ENCODE measurements at places on chromosomes 4 and X.

DNA sequence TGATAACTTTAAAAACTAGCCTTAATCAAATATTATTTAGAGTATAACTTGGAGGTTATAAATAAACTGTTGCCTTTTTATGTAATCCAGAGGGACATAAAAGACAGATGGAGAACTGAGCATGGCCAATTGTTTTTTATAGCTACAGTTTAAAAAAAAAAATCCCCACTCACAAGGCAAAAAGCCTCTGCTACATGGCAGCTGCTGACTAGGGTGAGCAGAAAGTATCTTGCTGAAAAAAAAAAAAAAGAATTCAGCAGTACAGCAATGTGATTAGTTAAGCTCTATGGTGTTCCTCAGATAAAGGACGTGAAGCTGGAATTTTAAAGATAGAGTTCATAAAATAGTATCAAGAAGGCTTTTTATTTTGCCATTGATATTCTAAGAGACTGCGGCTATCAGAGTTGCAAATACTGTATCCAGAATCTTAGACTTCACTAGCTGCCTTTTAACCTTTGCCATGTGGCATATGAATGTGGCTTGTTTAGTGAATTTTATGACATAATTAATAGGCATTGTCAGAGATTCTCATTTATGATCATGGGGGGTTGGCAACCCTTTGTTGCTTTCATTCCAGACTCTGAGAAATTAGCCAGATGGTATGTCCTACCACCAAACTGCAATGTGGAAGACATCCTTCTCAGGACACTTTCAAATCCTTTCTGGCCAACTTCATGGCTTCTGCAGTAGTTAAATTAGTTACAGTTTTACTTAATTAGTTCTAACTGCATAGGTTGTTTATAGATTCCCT is 498.0 kb downstream of the STPG2 start:
- no peak for DNase-seq

- no peak for DNase-seq
Observed at GRCh38 chr4:15855804-15856475, 77.8 kb downstream of the CD38 start.

DNA sequence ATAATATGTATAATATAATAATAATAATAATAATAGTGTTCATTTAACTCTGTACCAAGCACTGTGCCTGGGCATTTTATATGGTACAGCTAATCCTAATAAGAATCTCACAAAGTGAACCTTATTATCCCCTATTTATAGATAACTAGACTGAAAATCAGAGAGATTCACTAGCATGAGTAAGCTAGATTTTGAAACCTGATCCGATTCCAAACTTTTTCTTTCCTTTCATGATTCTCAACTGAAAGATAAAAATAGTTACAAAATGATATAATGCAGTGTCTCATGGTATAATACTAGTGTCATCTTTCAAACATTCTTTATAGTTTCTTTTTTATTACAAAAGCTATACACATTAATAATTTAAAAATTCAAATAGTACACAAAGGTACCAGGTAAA is 55.9 kb upstream of the RNF128 start:
- DNase-seq, result no peak

DNA sequence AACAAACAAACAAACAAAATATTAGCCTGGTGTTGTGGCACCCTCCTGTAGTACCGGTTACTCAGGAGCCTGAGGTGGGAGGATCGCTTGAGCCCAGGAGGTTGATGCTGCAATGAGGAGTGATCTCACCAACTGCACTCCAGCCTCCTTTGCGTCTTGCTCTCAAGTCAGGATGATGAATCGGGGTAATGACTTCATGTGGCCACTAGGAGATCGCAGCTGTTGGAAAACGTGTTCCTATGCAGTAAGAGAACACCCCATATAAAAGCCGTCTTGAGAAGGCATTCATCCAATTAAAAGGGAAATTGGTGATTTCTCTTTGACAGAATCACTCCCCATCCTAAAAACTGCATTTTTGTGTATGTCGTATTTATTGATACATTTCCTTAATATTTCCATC is 6.9 kb downstream of the CCNB3 start:
- no peak for DNase-seq

DNA sequence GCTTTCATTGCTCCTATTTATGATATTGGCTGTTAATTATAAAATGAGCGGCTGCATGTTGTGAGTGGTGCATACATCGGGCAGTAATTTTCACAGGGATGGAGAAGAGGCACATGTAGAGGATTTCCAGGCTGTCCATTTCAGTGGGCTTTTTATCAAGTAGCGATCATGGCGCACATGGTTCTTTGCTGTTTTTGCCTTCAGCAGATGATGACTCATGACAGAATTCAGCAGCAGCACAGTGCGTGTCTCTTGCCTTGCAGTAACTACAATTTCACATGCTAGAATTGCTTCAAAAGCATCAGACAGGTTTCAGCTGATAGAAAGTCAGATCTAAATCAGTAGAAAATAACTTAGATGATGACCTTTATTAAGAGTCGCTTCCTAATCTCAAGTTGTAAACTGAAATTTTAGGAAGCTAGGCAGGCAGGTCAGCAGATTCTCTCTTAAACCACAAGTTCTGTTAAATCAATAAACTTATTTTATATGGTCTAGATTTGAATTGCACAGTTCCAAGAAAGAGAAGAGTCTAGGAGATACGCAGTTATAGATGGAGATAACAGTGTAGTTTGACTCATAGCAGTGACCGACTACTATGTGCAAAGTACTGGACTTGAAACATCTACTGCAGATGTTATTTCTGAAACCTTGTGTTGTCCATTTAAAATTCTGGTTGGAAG is 35.8 kb downstream of the LRP2BP start:
- no peak for DNase-seq

DNA sequence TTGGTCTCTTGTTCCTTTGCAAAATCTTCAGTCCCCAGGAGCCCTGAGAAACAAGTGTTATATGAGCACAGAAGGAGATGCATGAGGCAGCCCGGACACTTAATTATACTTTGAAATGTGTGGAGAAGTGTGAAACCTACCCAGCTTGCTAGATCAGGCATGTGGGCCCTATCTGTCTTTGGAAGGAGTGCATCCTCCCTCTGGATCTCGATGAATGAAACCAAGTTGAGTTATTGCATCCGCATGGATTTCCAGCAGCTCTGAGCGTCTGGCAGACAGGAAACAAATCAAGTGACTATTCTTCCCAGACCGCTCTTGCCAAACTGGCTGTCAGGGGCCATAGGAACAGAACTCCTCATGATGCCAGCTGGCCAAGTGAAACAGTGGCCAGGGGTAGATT is 19.6 kb upstream of the SOWAHD start:
- DNase-seq, result no peak

GRCh38 chrX:71244359-71245128 is 9.4 kb downstream of the ZMYM3 start:
- no peak for DNase-seq

GRCh38 chr4:36823199-36823967 is 421.2 kb upstream of the NWD2 start:
- no peak for DNase-seq
